Bronchial smooth muscle cell (primary cell): ENCODE measurements at places on chromosomes 13 and 19. TPM values are rescaled to one million over a fixed set of nuclear protein-coding genes. Genes with fewer than 3 reads are reported as not detected.

Gene LIM2
- not detected in 2 replicates for total RNA-seq

Gene DCT
- total RNA-seq = under 0.01 and 0.09 TPM in 2 replicates

Gene CASP14
- not detected in 2 replicates for total RNA-seq

Gene IFI30
- 9.5 and 35.3 TPM in 2 replicates for total RNA-seq

Gene YIF1B
- 41.0 and 58.3 TPM in 2 replicates for total RNA-seq

Gene FFAR2
- total RNA-seq = not detected in 2 replicates

Gene LGALS14
- total RNA-seq = not detected in 2 replicates

Gene MLLT1
- 3.2 and 3.5 TPM in 2 replicates for total RNA-seq

Gene HTR2A
- 0.17 and 1.1 TPM in 2 replicates for total RNA-seq

Gene TSHZ3
- total RNA-seq = 4.2 and 6.8 TPM in 2 replicates

Gene KIR3DL2
- not detected in 2 replicates for total RNA-seq

Gene IGFL2
- total RNA-seq = not detected in 2 replicates

Gene FLT1
- 0.16 and 0.26 TPM in 2 replicates for total RNA-seq

Gene NANOS2
- total RNA-seq = not detected in 2 replicates

Gene FUT2
- 0.17 TPM in 1 of 2 replicates, not detected in the other for total RNA-seq

Gene ZNF543
- total RNA-seq = 7.1 and 7.3 TPM in 2 replicates

Gene FXYD5
- 16.8 and 28.7 TPM in 2 replicates for total RNA-seq

Gene FPR2
- total RNA-seq = under 0.01 TPM in 1 of 2 replicates, not detected in the other

Gene LRRC4B
- under 0.01 and 0.94 TPM in 2 replicates for total RNA-seq

Gene ZNF699
- 5.7 and 6.9 TPM in 2 replicates for total RNA-seq

Gene MIER2
- 9.5 and 26.4 TPM in 2 replicates for total RNA-seq

Gene ZNF761
- total RNA-seq = 9.1 and 12.9 TPM in 2 replicates

Gene SOX1
- not detected in 2 replicates for total RNA-seq

Gene ZNF426
- total RNA-seq = 22.4 and 23.5 TPM in 2 replicates

Gene APOC4
- not detected in 2 replicates for total RNA-seq

Gene C5AR1
- 0.16 and 0.17 TPM in 2 replicates for total RNA-seq

Gene ENOX1
- 1.3 and 2.4 TPM in 2 replicates for total RNA-seq

Gene ADGRE3
- not detected in 2 replicates for total RNA-seq

Gene RXFP2
- not detected in 2 replicates for total RNA-seq

Gene TMEM150B
- total RNA-seq = not detected in 2 replicates

Gene GPR12
- total RNA-seq = not detected in 2 replicates

Gene GPR4
- total RNA-seq = under 0.01 TPM in 1 of 2 replicates, not detected in the other

Gene OR4F17
- total RNA-seq = not detected in 2 replicates

Gene ZNF547
- 4.6 and 8.1 TPM in 2 replicates for total RNA-seq

Gene WDR87
- not detected in 2 replicates for total RNA-seq
